Erythroblast (primary cell): ENCODE measurements at places on chromosomes 2 and 18.

- no peak for DNase-seq
Measured at GRCh38 chr2:197107291-197108269, 181.1 kb upstream of the PGAP1 start.

- DNase-seq, result no peak
Measured at GRCh38 chr2:111022633-111023032, 98.1 kb upstream of the BCL2L11 start.

GRCh38 chr2:179239195-179239594, 25.4 kb downstream of the SESTD1 start:
- DNase-seq, result no peak

- no peak for DNase-seq
Measured at GRCh38 chr2:6957910-6958615, 40.9 kb downstream of the RNF144A start.

DNA sequence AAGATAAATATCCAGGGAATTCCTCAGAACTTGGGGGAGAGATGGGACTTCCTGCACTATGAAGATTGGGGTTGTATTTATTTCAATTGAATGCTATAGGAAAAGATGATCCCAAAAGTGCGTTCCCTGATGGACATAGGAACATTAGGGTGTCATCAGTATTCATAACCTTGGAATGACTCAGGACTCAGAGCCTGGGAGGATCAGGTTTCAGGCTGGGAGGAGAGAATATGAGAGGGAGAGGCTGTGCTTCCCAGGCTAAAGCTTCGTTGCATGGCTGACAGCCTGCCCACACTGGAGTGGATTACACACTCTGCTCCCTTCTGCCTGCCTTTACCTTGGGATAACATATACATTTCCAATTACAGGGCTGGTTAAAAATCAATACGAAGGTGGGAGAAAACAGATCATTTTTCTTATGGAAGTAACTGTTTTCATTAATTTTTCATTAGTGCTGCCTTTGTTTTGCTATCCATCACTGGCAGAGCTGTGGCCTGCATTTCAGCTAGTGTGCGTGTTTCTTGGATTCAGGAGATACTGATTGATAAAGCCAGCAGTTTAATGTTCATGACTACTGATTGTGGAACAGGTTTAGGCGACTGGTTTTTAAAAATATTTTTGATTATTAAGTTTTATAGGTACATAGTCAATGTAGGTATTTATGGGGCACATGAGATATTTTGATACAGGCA, 118.7 kb downstream of the KCTD1 start:
- no peak for DNase-seq

GRCh38 chr2:23545811-23546210, 160.8 kb downstream of the KLHL29 start:
- no peak for DNase-seq

DNA sequence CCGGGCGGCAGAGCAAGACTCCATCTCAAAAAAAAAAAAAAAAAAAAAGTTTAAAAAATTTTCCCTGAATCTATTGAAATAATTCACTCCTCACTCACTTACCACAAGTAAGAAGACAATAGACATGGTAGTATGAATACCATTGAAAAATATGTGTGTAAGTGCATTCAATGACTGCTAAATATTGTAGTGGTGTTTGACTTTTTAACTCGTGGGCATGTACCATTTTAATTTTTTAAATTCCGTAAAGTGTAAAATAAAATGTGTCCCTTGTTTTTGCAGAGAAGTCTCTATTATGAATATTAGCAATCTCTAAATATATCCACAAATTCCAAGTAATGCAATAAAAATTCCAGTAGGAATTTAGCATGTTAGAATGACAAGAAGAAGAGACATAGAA, 134.1 kb downstream of the COPS8 start:
- no peak for DNase-seq

GRCh38 chr2:202290970-202291369, 25.4 kb downstream of the NOP58 start:
- no peak for DNase-seq

- no peak for DNase-seq
Measured at GRCh38 chr2:40487602-40488001, 35.7 kb upstream of the SLC8A1 start.

GRCh38 chr2:126367361-126367760, 288.6 kb upstream of the GYPC start:
- DNase-seq, result no peak

DNA sequence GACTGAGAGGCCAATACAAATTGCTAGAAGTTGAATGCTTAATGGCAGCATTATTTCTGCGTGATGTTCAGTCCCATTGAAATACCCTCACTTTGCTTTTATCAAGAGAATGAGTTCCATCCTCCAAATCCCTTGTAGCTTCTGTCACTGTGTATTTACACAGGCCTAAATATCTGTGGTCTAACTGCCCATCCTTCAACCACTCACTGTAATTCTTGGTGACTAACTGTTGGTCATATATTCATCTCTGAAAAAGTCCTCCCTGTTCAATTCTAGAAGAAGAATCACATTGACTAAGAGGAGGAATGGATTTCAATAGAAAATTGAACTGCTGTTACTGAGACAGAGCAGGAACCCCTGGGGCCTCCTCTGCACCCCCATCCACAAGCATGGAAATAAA, 74.2 kb upstream of the L3MBTL4 start:
- no peak for DNase-seq

DNA sequence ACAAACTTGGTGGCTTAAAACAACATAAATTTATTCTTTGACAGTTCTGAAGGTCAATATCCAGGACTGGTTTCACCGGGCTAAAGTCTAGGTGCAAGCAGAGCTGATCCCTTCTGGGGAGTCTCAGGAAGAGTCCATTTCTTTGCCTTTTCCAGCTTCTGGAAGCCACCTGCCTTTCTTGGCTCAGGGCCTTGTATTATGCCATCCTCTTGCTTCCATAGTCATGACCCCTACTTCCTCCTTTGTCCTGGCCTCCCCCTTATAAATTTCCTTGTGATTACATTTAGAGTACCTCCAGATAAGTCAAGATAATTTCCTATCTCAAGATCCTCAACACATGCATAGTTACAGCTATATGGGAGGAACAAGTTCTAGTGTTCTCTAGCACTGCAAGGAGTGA, 1089.5 kb downstream of the LRP1B start:
- DNase-seq, result no peak

GRCh38 chr18:36889742-36890141, 60.8 kb downstream of the KIAA1328 start:
- DNase-seq, result no peak
